Stimulated activated CD8-positive, alpha-beta memory T cell treated with anti-CD3 and anti-CD28 coated beads, Interleukin-4, amount 100 ng/mL, for 4 hours (primary cell): ENCODE measurements at places on chromosomes 2 and 18.

DNA sequence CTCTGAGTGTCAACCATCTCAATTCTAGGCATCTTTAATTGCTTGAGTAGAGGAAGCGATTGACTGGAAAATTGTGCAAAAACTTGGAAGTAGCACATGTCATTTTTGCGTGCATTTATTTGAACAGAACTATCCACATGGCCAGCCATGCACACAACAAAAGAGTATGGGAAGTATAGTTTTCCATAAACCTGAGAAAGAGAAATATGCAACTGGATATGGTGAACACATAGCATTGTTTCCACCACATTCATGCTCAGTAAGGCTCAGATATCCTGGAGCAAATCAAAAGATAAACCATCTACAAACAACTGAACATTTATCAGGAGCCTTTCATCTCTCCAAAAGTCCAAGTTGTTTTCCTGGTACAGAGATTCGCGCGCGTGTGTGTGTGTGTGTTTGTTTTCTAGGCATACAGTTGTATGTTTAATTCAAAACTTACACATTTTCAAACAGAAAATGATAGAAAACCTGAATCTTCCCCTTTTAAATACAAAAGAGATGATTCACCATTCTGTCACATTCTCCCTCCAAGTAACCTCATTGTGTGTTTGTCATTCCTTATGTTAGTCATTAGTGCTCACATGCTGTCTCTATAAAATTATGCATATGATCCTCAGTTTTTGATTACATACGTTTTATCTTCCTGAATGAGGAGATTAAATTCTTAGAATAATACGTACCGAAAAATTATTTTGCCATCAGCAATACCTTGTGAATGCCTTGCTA, 780.4 kb upstream of the NRXN1 start:
- DNase-seq = no peak

GRCh38 chr2:83103613-83104012, 1355.5 kb downstream of the SUCLG1 start:
- DNase-seq = no peak

DNA sequence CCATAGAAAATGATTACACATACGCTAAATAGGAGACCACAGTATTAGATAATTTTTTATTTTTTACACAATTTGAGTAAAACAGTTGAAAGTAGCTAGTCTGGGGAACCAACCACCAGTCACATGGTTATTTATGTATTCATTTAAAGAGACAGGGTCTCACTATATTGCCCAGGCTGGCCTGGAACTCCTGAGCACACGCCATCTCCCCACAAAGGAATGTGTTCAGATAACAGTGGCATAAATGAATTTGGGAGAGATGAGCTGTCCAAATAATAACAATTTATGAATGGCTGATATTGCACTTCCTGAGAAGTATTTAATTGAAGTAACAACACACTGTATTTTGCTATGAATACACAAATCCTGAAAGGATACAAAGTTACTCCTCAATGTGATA, 39.7 kb downstream of the KIDINS220 start:
- DNase-seq = no peak

DNA sequence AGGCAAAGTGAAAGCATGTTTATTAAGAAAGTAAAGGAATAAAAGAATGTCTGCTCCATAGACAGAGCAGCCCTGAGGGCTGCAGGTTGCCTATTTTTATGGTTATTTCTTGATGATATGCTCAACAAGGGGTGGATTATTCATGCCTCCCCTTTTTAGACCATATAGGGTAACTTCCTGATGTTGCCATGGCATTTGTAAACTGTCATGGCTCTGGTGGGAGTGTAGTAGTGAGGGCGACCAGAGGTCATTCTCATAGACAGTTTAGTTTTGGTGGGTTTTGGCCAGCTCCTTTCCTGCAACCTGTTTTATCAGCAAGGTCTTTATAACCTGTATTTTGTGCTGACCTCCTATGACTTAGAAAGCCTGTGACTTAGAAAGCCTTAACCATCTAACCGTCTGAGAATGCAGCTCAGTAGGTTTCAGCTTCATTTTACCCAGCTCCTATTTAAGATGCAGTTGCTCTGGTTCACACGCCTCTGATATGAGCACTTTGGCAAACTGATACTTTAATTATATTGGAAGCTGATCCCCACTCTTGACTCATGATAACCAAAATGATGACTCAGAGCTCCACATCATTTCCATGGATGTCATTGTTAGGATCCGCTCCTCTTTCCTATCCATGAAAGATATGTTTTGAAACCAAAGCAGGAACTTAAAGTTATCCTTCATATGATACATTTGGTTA, 14.5 kb upstream of the ERMN start:
- DNase-seq = no peak

DNA sequence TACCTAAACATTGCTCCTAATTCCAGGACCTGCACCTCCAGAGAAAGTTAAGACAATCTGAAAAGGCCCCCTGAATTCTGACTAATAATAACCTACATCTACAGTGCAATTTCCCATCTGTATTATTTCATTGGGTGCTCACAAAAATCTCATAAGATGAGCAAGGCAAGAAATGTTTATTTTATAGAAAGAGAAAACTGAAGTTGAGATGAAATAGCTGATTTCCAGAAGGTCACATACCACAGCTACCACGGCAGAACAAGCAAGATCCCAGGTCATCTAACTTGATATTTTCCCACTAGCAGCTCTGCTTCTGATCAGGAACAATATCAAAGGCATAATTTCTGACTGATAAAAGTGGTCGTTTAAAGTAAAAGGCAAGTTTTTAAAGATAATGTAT, 105.8 kb upstream of the COL5A2 start:
- DNase-seq = no peak
